ENCODE measurements at places on chromosomes 12 and 14. TPM values are rescaled to one million over a fixed set of nuclear protein-coding genes. Genes with fewer than 3 reads are reported as not detected.

SLC22A17 gene
- 38.8 TPM for total RNA-seq

ALX1 gene
- total RNA-seq, result not detected

AGAP2 gene
- total RNA-seq, result 3.0 TPM

SCNN1A gene
- 7.2 TPM for total RNA-seq

EIF2S3B gene
- 1.1 TPM for total RNA-seq

PDZRN4 gene
- 88.1 TPM for total RNA-seq

NR2C1 gene
- 69.4 TPM for total RNA-seq

ITPK1 gene
- total RNA-seq, result 46.8 TPM

TAS2R8 gene
- total RNA-seq, result not detected

RPL10L gene
- not detected for total RNA-seq

TRIM9 gene
- 16.0 TPM for total RNA-seq

KRT3 gene
- not detected for total RNA-seq

ZNF891 gene
- total RNA-seq, result 4.6 TPM

SART3 gene
- 69.1 TPM for total RNA-seq

BATF gene
- total RNA-seq, result 1.6 TPM

TAS2R30 gene
- total RNA-seq, result 8.9 TPM

FRMD6 gene
- total RNA-seq, result 85.6 TPM

KCNMB4 gene
- total RNA-seq, result 6.4 TPM
